ENCODE measurements at places on chromosomes 16 and 17.
A peak's percentile ranks its signal among the peaks of the same experiment; 100 is the strongest.

DNA sequence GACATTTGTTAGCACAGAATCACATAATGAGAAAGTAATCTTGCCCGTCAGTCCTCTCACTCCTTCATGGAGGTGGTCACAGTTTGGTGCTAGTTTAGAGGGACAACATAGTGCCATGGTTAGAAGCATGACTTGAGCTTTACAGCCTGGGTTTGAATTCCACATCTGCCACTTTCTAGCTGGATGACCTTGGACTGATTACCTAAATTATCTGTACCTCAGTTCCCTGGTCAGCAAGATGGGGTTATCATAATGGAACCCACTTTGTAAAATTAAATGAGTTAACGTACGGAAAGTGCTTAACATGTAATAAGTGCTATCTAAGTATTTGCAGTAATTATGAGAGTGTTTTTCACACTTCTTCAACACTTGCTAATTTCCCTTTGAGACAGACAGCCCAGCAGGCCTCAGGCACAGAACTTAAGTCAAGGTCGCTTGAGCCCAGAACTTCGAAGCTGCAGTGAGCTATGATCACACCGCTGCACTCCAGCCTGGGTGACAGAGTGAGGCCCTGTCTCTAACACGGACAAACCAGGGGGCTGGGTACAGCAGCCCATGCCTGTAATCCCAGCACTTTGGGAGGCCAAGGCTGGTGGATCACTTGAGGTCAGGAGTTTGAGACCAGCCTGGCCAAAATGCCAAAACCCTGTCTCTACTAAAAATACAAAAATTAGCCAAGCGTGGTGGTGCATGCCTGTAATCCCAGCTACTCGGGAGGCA, 7.1 kb downstream of the VWA3A start:
- DNase-seq, result no peak

DNA sequence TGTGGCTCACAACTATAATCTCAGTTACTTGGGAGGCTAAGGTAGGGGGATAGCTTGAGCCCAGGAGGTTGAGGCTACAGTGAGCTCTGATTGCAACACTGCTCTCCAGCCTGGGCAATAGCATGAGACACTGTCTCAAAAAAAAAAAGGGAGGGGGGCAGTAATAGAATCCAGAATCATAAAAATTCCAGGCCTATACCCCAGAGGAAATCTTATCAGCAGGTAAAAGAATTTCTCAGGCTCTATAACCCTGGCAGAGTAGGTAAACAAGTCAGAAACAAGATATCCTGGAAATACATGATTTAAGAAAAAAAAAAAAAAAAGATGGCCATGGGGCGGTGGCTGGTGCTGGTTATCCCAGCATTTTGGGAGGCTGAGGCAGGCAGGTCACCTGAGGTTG, 12.9 kb downstream of the SPAG9 start:
- DNase-seq, result no peak

DNA sequence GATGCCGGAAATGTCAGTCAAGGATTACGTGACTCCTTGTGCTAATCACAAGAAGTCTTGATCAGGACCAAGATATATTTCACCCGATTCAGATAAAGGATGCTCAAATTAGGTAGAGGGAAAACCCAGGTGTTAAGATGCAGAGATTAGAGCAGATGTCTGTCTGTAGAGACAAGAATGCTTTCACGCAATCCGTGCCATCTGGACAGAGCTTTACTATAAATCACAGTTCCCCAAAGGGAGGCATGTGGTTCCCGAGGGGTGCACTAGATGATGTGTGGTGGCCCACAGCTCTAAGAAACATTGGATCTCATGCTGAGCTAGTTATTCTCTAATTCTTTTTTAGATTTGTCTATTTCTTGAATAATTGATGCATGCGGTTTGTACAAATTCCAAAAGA, 9.8 kb upstream of the MAP3K14 start:
- no peak for DNase-seq

DNA sequence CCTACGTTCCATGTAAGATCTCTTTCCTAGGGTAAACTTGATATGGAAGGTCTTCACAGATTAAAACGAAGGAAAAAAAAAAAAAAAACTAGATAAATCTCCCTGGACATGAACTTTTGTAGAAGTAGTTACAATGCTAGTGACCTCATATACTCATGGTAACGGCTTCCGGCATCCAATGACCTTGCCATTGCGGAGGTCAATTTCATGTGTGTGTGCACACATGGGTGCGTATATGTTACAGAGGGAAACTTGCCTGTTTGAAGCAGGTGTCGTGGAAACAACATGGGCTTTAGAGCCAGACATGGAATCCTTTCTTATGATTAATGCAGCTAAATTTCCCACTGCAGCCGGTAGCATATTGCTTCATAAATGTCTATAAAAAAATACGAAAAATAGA, 435.5 kb downstream of the MAF start:
- DNase-seq, result no peak

GRCh38 chr16:51057102-51057793, 93.8 kb downstream of the SALL1 start:
- DNase-seq, result no peak

DNA sequence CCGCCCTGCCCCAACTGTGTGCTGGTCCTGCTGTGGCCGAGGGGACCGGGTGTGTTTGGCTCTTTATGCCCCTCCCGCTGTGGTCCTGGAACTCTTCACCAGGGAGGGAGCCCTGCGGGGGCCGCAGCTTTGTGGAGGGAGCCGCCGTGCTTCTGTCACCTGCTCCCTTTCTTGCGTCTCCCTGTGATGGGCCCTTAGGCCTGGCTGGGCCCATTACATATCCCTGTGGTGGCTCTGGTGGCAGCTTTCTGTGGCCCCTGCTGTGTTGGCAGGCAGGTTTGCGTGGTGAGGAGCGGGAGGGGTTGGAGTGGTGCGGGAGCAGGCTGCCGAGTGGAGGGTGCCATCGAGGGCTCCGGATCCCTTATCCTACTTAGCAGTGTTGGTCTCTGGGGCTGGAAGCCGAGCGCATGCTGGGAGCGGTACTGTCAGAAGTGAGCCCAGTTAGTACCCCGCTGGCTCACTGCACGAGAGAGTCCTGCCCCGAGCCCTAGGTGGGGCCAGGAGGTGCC, 60.4 kb downstream of the PDPK1 start:
- no peak for DNase-seq

DNA sequence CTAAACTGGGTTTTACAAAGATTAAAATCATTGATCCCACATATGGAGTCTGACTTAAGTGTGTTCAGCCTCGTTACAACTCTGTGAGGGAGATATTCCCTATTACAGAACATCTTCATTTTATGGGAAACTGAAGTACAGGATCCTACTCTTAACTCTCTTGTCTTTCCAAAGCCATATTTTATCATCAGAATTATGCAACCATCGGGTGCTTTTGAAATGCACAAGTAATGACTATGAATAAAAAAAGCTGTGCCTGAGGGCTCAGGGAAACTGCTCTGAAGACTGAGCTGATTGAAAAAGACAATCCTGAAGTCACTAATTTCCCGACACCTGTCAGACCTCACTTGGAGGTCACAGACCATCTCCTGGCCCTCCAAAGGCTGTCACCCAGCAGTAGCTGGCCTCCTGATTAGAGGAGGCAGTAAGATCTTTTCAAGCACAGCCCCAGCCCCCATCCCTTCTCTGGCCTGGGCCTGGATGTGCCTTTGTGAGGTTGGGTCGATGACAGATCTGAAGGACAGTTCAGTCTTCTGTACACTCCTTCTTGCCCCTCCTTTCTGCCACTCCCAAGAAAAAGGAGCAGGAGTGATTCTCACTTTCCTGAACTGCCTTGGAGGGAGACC, 5.6 kb downstream of the AKAP1 start:
- DNase-seq, result no peak

DNA sequence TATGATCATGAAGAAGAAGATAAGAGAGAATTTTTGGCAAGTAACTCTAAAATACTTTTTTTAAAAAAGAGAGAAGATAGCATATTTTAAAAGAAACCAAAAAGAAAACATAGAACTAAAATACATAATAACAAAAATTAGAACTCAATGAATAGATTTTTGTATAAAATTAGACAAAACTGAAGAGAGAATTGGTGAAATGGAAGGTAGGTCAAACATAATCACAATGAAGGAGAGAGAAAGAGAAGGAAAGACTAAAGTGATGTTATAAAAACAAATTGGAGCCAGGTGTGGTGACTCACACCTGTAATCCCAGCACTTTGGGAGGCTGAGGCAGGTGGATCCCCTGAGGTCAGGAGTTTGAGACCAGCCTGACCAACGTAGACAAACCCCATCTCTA, 211.5 kb downstream of the AXIN2 start:
- DNase-seq, result no peak

- no peak for DNase-seq
Observed at GRCh38 chr17:5069724-5070123, 8.5 kb upstream of the ZFP3 start.

DNA sequence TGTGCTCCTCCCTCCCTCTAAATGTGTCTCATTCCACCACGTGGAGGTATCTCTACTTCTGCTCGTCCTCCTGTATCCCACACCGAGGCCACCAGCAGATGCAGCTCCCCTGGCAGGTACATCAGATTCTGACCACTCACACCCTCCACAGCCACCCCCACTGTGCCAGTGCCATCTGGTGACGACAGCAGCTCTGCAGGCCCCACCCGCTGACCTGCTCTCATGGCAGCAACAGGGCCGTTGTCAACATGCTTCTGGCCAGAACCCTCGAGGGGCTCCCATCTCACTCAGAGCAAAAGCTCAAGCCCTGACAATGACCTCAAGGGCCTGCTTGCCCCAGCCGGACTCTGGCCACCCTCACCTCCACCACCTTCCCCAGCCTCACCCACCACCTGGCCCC, 93.4 kb downstream of the AMFR start:
- DNase-seq, result no peak

GRCh38 chr16:22638393-22639206, 127.9 kb downstream of the NPIPB5 start:
- no peak for DNase-seq

- no peak for DNase-seq
Observed at GRCh38 chr17:36773039-36773438, 164.2 kb upstream of the LHX1 start.

DNA sequence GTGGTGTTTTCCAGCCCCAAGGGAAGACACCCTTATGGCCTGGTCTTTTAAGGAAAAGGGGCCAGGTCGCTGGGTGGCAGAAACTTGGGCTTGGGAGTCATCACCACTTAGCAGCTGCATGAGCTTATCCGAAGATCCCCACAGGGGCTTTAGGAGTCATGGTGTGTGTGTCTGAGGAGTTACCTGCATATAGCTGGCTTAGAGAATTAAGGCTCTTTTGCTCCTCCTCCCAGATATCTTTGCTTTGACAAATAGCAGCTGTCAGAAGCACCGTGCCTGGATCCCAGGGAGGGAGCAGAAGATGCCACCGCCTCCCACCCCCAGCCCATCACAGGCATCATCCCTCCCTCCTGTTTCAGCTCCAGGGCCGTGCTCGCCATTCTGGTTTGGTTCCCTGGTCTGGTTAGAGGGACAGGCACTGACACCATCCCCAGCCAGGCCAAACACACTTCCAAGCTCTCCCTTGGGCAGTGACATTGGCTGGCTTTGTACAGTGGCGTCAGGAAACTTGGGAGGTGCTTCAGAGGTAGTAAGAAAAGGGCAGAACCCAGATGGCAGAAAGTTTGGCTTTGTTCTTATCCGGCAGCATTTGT, 17.4 kb downstream of the LDHD start:
- DNase-seq, result no peak

GRCh38 chr17:32998111-32998886, 6.7 kb downstream of the SPACA3 start:
- DNase-seq, result peak; percentile 62

GRCh38 chr16:66220702-66221101, 145.8 kb upstream of the CDH5 start:
- DNase-seq, result no peak

DNA sequence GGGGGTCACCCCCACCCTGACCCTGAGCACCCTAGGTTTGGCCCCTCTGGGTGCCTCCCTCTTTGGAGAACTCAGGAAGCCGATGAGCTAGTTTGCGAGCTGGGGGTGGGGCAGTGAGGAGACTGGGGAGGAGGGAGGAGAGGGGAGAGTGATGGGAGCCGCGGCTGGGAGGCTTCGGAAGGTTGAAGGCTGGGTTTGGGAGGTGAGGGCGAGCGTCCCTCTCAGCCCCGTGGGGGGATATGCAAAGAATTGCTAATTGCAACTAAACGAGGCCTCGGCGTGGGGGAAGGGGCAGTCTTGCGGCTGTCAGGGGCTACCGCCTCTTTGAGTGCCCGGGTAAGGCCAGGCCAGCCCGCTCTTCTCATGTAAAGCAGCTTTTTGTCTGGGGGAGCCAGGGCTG, 17.6 kb upstream of the FZD2 start:
- no peak for DNase-seq

GRCh38 chr17:57528058-57528451, 217.0 kb downstream of the CCDC182 start:
- no peak for DNase-seq

DNA sequence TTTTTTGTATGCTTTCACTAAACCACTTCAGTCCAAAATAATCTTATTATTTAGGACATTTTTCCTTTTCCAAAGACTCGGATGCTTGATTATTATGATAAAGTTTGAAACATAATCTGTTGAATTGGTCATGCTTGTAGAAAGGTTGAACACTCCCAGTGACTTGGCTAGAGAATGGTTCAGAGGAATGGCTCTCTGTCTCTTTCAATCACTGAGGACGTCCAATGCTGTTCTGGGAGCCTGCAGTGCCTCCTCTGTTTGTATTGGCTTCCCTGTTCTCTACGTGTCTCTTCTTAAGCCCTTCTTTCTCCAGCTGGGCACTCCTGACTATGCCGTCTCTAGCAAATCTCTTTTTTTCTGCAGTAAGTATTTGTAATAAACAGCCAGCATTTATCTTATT, 369.0 kb upstream of the DYNLRB2 start:
- no peak for DNase-seq

DNA sequence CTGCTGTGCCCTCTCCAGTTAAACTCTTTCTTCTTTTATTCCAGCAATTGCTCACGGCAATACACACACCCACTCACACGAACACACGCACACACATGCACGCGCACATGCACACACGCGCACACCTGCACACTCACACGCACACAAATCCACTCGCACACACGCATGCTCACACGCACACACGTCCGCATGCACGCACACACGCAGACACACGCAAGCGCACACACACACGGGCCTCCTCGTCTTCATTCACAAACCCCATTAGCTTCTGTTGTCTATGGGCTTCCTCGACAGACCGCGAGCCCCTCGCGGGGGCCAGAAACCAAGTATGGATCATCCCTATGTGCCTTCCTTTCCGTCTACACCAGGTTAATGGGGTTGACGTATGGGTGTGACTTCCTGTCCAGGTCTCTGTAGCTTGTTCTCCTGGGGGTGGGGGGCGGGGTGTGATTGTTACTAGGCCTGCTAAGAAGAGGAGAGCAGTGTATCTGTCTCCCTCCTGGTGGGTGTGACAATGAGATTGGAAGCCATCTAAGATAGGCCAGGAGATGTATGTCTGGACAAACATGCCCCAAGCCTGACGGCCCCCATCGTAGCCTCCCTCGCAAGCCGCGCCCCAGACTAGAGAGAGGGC, 670 bp upstream of the CTF1 start:
- no peak for DNase-seq
